ENCODE measurements at places on chromosomes 2 and 18.
A peak's percentile ranks its signal among the peaks of the same experiment; 100 is the strongest.

DNA sequence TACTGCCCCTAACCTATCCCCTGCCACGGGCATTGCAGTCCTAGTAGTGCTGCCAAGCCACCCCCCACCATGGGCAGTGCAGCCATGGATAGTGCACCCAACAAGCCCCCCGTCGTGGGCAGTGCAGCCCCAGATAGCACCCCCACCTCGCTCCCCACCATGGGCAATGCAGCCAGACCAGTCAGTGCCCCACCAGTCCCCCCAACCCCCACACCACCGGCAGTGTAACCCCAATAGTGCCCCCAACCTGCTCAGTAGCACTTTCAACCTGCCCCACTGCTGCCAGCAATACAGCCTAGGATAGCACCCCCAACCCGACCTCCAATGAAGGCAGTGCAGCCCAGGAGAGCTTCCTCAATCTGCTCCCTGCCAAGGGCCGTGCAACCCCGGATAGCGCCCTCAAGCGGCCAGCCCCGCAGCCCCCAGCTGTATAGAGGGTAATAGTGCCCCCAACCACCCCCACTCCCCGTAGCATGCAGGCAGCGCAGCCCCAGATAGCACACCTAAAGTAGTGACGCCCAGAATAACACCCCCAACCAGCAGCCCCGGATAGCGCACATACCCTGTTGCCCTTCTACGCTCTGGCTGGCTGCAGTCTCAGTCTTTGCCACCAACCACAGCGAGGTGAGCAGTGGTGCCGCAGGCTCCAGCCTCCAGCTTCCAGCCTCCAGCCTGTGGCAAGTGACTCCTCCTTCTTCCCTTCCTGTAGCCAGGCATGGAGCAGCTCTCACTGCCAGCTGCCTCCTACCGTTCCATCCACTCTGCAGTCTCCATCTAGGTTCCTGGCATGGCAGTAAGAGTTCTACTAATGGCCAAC, 45.4 kb upstream of the ANKRD62 start:
- DNase-seq, result no peak

DNA sequence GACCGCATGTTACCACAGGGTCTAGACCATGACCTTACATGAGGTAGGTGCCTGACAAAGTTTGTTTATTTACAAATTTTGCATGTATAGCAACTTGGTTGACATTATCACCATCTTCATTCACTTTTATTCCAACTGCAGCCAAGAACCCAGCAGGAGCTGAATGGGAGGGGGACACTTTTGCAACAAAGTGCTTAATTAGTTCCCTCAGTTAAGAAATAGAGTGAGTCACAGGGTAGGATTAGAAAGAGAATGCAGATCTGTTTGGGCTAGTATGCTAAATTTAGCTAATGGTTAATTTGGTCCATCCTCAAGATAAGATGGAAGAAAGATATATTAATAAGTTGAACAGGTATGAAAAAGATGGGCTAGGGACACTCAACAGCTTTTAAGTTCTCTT, 678.9 kb downstream of the ARHGAP15 start:
- DNase-seq, result no peak

DNA sequence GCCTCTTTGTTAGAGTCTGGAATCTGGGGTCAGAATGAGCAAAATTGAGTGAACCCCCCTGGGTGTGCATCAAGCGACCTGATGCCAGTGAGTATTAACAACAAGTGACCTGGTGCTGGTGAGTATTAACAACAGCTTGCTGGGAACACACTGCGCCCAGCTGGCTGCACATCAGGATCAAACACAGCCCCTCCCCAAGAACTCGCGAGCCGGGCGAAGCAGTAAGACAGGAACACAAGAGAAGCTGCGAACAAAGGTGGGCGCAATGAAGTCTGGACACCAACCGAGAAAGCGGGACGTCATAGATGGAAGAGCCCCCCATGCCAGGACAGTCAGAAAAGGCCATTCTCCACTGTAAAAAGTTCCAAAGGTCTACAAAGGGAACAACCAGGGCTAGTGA, 34.3 kb downstream of the CRACDL start:
- no peak for DNase-seq

GRCh38 chr2:148244593-148245292, 223.9 kb downstream of the MBD5 start:
- DNase-seq, result no peak

DNA sequence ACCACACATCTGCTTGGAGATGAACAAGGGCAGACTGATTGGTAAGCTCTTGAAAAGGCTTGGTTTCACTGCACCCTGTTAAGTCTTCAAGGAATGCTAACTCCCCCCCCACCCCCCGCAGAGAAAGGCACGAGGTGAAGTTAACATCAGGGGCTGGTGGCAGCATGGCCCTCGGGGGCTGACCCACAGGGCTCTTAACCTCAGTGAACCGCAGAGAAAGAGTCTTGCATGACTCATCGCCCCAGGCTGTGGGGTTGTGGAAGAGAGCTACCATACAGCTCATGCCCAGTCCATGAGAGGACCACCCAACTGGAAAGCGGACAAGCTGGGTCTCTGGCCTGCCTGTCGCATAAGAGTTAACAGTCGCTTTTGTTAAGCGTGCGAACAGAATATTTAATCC, 10.6 kb upstream of the CEP68 start:
- no peak for DNase-seq

DNA sequence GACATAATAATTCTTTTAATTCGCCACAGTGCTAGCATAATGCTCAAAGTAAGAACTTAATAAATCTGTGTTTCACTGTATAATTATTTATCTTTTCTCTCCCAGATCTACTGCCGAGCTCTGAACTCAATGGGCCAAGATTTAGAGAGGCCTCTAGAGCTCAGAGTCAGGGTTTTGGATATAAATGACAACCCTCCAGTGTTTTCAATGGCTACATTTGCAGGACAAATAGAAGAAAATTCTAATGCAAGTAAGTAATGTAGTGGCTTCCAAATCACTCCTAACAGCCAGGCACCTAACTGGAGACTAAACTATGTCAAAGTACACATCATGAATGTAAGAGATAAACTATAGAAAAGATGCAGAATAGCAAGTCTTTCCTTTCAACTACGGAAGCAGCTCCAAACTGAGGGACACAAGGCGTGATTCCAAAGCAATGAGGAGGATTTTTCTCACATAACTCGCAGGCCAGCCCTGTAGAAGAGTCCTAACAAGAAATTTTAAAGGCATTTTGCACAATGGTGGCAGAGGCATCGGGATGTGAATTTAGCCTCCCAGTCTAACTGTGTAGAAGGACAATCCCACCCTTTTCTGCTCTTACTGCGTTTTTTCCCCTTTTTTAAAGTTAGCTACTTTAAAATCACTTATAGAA, 12.0 kb downstream of the DSG1 start:
- no peak for DNase-seq

- DNase-seq, result peak; percentile 11
Measured at GRCh38 chr2:207836521-207837133, 66.9 kb upstream of the FZD5 start.

Measured in CMK (cell line).